ENCODE measurements at places on chromosomes 12 and 14.

DNA sequence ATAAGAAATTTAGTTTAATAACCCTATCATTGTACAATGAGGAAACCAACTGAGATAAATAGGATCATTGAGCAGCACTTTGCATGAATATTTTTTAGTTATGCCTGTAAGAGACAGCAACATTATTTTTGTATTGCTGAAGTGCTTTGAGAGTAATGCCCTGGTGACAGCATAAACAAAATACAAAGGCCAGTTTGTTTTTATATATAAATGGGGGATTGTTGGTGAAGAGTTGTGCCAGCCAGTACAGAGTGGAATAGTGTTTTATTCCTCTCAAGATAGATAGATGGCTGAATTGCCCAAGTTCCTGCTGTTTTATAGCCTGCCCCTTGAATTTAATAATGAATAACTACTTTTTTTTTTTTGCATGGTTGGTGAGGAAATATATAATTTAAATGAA lies 101.8 kb downstream of the CNTN1 start:
- DNase-seq, result no peak

DNA sequence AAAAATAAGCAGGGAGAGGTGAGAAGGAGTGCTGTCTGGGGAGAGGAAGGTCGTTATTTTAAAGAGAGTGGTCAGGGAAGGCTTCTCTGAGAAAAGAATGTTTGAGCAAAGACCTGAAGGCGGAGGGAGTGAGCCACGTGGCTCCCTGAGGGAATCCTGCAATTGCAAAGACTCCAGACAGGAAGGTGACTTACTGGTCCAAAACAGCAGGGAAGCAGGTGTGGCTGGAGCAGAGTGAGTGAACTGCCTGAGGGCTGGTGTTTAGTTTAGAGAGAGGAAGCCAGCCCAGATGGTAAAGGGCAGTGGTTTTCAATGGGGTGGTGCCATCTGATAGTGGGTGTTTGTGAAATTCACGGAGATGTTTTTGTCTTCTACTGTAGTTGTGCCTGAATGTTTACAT lies 58.8 kb upstream of the LTA4H start:
- peak; percentile 91 for DNase-seq

DNA sequence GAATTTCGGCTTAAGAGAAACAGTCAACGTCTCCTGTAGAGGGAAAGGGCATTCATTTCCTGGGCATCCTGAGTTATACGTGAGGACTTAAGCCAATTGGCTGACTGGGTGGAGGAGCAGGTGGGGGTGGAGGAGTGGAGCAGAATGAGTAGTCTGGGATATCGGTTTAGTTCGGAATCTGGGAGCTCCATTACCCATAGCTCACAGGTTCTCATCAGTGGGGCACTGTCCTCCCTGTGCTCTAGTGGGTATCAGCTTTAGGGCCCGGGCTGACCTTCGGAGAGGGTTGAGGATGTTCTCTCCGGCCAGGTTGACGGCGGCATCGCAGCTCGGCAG lies 704 bp downstream of the SDR39U1 start:
- peak; percentile 38 for DNase-seq

GRCh38 chr12:49538510-49539403 lies at the start of gene KCNH3:
Gene KCNH3, plus strand, starts transcription at chr12:49539030. Its CDS starts 387 bp downstream, at chr12:49539417.
- DNase-seq, result peak; percentile 98

- no peak for DNase-seq
Measured at GRCh38 chr14:68772761-68773381, 20.0 kb downstream of the ZFP36L1 start.

DNA sequence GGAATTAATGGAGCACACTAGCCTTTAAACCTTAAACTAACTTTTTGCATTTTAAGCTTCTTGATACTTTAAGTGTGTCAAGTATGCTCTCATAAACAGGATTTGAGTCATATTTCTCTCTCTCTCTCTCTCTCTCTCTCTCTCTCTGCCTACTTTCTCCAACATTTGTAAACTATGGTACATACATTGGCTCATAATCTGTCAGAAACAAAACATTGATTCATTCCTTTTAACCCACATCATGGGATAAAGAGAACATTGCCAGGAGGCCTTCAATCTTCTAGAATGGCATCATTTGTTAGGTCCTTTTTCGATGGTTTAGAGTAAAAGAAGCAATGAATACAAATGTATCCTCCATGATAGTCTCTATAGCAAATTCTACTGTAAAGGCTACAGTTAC lies 81.6 kb upstream of the RERGL start:
- no peak for DNase-seq

- no peak for DNase-seq
Measured at GRCh38 chr12:100184549-100185145, 16.0 kb upstream of the ACTR6 start.

DNA sequence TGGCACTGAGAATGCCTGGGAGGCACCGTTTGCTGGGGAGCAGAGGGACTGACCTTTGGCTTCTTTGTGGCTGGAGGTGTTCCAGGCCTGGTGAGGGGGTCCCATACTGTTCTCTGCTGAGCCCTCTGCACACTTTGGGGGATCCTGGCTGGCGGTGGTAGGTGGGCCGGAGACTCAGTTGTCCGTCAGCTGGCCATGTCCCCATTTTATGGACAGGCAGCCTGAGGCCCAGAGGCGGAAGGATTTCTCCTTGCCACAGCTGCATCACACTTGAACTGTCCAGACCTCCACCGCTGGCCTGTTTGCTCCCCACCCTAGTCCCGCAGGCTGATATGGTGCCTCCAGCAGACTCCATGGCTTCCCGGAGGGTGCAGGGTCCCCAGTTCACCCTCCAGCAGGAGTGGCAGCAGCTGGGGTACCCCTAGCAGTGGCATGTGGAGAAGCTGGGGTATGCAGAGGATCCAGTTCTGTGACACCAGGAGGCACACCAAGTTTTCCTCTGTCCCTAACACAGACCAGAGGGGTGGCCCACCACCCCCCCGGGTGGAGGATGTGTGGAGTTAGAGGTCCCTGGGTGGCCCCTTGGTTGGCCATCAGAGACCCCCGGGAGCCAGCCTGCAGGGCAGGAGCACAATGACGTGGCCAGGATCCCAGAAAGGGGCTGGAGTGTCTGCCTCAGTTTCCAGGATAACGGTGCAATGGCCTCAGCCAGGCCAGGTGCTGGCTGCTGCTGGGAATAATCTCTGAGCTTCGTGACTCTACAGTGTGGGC lies 14.8 kb downstream of the SLC25A29 start:
- no peak for DNase-seq

GRCh38 chr12:58918469-58918844 lies 1.8 kb downstream of the LRIG3 start:
- peak; percentile 29 for DNase-seq

GRCh38 chr14:31937730-31938346 lies 139.3 kb upstream of the ARHGAP5 start:
- DNase-seq, result no peak

DNA sequence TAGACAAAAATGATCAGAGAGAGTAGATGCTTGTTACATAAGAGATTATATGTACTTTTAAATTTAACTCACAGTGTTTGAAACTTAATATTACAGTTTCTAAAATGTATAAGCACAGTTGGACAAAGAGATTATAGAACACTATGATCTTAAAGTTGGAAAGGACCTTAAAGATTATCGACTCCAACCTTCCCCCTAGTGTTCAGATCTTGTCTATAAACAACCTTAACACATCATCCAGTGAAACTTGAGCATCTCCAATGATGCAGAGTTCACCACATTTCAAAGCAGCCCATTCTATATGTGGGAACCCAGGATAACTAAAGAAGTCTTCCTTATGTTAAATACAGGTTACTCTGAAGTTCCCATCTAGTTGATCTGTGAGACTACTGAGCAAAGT lies 480.8 kb downstream of the RMST start:
- DNase-seq, result peak; percentile 40

- no peak for DNase-seq
Measured at GRCh38 chr12:26726956-26727355, 106.0 kb downstream of the ITPR2 start.

- DNase-seq, result no peak
Measured at GRCh38 chr12:51771008-51771407, 77.5 kb downstream of the FIGNL2 start.

- DNase-seq, result peak; percentile 69
Measured at GRCh38 chr12:12786706-12787601, 1.5 kb downstream of the APOLD1 start.

DNA sequence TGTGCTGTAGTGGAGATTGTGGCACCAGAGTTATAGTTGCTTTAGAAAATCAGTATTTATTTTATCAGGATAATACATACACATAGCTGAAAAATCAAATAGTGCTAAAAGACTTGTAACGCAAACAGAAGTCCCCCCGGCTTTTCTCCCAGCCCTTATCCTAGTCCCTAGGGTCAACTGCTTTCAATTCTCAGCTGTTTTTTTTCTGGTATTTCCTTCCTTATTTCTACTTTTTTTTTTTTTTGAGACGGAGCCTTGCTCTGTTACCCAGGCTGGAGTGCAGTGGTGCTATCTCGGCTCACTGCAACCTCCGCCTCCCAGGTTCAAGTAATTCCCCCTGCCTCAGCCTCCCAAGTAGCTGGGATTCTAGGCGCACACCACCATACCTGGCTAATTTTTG lies 8.4 kb upstream of the CTDSP2 start:
- DNase-seq, result no peak

DNA sequence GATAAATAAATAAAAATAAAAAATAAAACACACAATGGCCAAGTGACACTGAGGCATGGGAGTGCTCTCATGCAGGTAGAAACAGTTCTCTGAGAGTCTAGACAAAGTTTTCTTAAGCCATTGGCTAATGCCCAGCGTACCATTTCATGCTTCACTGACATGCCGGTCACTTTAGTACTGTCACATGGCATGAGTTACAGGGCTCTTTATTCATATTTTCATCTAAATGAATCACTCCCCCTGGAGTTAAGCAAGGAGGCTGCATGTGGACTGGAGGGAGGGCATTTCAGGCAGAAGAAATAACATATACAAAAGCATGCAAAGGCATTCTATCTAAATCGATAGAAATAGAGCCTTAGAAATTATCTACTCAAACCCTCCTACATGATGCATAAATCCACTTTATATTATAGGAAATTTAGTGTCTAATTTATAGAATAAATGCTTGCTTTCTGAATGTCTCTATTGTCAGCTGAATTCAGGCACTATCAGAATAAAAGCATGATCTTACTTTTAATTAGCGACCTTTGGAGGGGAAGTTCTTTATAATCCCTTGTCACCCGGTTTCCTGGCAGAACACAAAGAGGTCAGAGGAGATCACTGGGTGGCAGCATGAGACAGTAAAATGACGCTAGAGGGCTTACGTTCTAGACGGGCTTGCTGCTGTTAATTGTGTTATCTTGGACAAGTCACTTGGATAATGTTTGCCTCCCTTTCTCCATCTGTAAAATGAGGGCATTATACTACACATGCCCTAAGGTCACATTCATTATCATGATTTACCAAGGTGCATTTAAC lies 17.5 kb downstream of the DYRK4 start:
- no peak for DNase-seq

DNA sequence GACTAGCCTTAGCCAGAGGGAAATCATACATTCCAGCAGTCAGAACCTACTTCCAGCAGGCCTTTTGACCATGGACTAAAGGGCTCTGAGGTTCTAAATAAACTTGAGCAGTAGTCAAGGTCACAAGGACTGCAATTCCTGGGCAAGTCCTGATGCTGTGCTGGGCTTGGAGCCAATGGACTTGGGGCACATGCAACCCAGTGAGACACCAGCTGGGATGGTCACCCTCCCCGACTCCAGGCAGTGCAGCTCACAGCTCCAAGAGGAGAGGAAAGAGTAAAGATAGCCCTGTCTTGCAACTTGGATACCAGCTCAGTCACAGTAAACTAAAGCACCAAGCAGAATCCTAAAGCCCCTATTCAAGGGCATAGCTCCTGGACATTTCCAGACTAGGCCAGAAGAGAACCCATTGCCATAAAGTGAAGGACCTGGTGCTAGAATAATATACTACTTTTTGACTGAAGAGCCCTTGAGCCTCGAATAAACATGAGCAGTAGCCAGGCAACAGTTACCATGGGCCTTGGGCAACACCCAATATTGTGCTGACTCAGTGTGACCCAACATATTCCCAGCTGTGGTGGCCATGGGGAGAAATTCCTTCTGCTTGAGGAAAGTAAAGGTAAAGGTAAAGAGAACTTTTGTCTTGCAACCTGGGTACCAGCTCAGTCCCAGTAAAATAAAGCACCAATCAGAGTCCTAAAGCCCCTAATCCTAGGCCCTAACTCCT lies 226.2 kb upstream of the CLEC14A start:
- no peak for DNase-seq

DNA sequence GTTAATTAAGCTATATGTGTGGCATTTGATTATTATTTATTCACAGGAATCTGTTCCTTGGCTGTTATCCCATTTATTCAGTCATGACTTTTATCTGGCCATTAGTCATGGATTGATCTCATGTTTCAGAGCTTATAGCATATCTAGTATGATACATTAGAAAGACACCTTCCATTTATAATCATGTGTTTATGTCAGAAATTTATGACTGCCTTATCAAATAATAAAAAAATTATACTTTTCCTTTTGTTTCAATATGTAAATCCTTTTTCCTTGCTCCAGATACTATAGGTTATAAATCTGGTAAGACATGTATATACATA lies 248.0 kb upstream of the PDE3A start:
- DNase-seq, result no peak

DNA sequence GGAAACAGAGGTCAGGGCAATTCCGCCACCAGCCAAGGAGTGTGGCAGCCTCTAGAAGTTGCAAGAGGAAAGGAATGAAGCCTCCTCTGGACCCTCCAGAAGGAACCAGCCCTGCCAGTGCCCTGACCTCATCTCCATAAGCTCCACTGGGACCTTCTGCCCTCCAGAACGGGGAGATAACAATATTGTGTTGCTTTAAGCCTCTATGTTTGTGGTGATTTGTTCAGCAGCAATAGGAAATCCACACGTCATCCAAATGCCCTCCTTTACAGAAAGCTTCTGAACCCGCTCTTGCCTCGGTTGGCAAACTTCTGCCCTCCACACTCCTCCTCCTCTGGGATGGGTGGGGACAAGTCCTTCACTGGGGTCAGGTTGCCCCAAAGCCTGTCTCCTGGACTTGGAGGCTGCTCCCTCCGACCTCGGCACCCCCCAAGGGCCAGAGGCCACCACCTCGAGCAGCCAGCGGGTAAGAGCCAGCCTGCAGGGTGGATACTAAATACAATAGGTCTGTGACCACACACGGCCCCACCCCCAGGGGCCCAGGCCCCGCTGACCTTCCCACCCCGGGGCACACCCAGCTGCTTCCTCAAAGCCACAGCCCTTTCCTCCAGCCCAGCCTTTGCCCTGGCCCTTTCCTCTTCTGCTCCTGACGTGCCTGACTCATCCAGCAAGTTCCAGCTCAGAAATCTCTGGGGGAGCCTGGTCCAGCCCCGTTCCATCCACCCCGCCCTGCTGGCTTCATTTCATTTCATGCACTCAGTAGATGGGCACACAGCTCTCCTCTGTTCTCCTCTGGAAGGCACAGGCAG lies 58.7 kb upstream of the NCOR2 start:
- no peak for DNase-seq

DNA sequence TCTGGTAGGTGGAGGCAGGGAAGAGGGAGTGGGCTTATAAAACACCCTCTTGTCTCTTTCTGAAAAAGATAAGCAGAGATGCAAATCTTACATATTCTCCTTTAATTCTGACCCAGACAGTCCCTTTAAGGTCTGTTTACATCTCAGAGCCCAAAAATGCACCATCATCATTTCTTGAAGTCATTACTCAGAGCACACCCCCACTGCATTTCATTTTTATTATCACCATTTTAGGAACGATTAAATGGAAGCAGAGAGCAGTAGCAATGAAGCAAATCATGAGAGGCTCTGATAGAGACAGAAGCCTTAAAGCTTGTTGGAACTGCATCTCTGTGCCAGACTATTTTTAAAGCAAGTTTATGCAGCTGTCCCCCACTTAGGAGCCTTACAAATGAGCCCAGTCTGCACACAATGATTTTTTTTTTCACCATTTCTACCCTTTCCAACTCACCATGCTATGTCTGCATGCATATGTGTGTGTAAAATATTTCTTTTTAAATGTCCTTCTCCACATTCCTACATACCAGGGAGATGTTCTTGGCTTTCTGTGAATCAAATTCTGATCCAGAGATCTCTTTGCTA lies 311.0 kb downstream of the GRIN2B start:
- no peak for DNase-seq

Measured in T47D (cell line).